ENCODE measurements at places on chromosomes 13 and 19. TPM values are rescaled to one million over a fixed set of nuclear protein-coding genes. Genes with fewer than 3 reads are reported as not detected.

GRCh38 chr19:41537789-41538188 is 38.2 kb upstream of the CEACAM21 start:
- H3K27ac ChIP-seq, result no peak overlapping the region
- peak; percentile 41 for DNase-seq
- H3K36me3 ChIP-seq, result no peaks in the 10 kb centered on the region
- H3K27me3 ChIP-seq, result peaks cover 23% of the 10 kb centered on the region
- peaks cover 17% of the 10 kb centered on the region for H3K4me1 ChIP-seq
- no peak overlapping the region for H3K4me3 ChIP-seq

DNA sequence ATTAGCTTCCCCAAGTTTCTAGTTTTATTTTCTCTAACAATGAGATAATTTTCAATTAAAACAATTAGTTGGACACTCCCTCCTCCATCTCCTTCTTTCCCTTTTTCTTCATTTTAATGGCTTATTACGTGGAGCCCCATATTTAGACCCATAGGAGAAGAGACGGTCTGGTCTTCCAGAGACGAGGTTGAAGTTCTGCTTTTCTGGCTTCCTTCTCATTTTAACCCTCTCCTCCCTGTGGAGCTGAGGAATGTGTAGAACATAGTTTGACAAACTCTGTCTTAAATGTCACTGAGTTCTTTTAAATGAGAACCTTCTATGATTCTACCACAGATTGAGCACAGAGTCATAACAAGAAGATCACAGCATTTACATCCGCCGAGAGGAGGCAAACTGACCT is 86.8 kb downstream of the EDNRB start:
- H3K27ac ChIP-seq, result no peak overlapping the region
- H3K4me1 ChIP-seq, result peaks cover 26% of the 10 kb centered on the region
- H3K4me3 ChIP-seq, result no peak overlapping the region
- H3K27me3 ChIP-seq, result no peaks in the 10 kb centered on the region
- peaks cover 2% of the 10 kb centered on the region for H3K36me3 ChIP-seq

- DNase-seq, result no peak
- H3K36me3 ChIP-seq, result no peaks in the 10 kb centered on the region
- no peaks in the 10 kb centered on the region for H3K4me1 ChIP-seq
- H3K27me3 ChIP-seq, result peaks cover 3% of the 10 kb centered on the region
Measured at GRCh38 chr13:52749419-52749818, 9.8 kb upstream of the CNMD start.

DNA sequence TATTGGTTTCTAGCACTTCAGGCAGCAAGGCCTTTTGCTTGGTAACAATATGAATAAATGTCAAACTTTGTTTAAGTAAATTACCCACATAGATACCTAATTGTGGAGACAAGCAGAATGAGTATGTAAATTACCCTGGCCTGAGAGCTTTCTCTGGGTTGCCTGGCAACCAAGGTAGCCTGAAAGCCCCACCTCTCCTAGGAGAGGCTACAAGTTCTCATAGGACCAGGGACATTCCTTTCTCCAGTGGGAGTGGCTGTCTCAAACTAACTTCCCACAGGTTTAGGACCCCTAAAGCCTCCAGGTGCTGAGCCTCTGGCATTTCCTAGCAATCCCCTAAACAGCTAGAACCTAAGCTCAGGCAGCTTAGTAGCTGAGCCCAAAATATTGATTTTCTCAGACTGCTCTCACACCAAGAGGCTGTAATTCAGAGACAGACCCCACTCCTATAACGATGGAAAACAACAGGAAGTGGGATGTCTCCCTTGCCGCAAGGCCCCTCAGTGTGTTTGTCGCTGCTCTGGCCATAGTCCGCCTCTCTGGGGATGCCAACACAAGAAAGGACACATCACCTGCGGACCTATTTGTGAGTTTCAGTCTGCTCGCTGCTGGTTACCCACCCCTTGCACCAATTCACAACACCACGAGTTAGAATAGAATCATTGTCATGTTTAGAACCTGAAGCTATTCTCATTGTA is 207.3 kb downstream of the DLEU7 start:
- H3K4me1 ChIP-seq, result peaks cover 14% of the 10 kb centered on the region
- H3K27ac ChIP-seq, result peak overlapping the region; percentile 83
- H3K4me3 ChIP-seq, result peak overlapping the region; percentile 45

- H3K27me3 ChIP-seq, result no peaks in the 10 kb centered on the region
- H3K27ac ChIP-seq, result no peak overlapping the region
- peaks cover 13% of the 10 kb centered on the region for H3K4me1 ChIP-seq
- H3K4me3 ChIP-seq, result no peak overlapping the region
Measured at GRCh38 chr13:30340331-30341250, 33.2 kb upstream of the KATNAL1 start.

GRCh38 chr19:4542896-4543841 is 3.3 kb upstream of the LRG1 start:
- peaks cover 14% of the 10 kb centered on the region for H3K27me3 ChIP-seq
- peaks cover 3% of the 10 kb centered on the region for H3K36me3 ChIP-seq
- H3K4me3 ChIP-seq, result no peak overlapping the region

GRCh38 chr13:81318231-81319019 is 977.5 kb upstream of the SPRY2 start:
- H3K4me1 ChIP-seq, result peaks cover 4% of the 10 kb centered on the region
- H3K4me3 ChIP-seq, result no peak overlapping the region
- H3K27ac ChIP-seq, result no peak overlapping the region
- no peaks in the 10 kb centered on the region for H3K36me3 ChIP-seq
- no peaks in the 10 kb centered on the region for H3K27me3 ChIP-seq
- no peak for DNase-seq

DNA sequence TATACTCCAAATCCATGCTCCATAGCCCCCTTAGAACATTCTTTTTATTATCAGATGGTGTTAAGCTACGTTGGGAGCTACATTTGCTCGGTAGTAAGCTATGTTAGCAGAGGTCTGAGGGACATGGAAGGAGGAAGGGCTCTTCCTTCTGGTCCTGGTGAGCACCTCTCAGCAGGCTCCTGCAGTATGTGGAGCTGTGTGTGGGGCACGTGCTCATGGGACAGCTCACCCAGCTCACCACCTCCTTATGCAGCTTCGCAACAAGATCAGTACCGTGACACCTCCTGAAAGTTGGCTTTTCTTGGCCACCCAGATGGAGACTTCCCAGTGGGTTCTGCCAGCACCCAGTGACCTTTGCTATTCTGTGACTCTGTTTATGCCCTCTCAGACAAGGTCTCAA is 400.5 kb upstream of the SLC10A2 start:
- no peak overlapping the region for H3K4me3 ChIP-seq
- no peaks in the 10 kb centered on the region for H3K4me1 ChIP-seq
- no peak for DNase-seq
- no peaks in the 10 kb centered on the region for H3K27me3 ChIP-seq
- no peaks in the 10 kb centered on the region for H3K36me3 ChIP-seq
- H3K27ac ChIP-seq, result no peak overlapping the region

DNA sequence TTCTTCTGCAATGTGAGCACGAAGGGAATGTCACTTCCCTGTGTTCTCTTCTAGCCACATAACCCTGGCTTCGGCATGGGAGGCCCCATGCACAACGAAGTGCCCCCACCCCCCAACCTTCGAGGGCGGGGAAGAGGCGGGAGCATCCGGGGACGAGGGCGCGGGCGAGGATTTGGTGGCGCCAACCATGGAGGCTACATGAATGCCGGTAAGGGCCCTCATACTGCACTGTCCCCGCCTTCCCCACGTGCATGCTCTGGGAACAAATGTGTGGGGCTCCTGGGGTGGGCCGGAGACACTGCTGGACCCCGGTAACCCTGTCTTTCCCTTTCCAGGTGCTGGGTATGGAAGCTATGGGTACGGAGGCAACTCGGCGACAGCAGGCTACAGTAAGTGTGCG is 17.7 kb upstream of the QTRT1 start:
- no peak overlapping the region for H3K4me3 ChIP-seq
- no peaks in the 10 kb centered on the region for H3K4me1 ChIP-seq
- DNase-seq, result no peak
- H3K36me3 ChIP-seq, result peaks cover 87% of the 10 kb centered on the region
- H3K27ac ChIP-seq, result no peak overlapping the region
- no peaks in the 10 kb centered on the region for H3K27me3 ChIP-seq

- H3K4me1 ChIP-seq, result peaks cover 16% of the 10 kb centered on the region
- no peaks in the 10 kb centered on the region for H3K27me3 ChIP-seq
- peak overlapping the region; percentile 73 for H3K27ac ChIP-seq
- no peak overlapping the region for H3K4me3 ChIP-seq
- DNase-seq, result no peak
- peaks cover 36% of the 10 kb centered on the region for H3K36me3 ChIP-seq
Measured at GRCh38 chr19:56091066-56091490, 30.0 kb downstream of the ZNF787 start.

DNA sequence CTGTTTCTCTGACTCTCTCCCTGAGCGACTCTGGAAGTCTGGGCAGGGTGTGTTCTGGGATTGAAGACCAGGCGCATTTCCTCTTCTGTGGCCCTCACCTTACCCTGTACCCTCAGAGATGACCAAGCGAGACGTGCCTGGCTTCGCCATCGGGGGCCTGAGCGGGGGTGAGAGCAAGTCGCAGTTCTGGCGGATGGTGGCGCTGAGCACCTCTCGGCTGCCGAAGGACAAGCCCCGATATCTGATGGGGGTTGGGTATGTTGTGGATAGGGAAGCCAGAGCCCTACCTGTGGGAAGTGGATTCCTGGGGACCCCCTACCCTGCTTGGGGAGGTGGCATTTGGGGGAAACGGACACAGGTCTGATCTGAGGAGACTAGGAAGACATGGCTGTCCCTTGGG is 5.8 kb upstream of the DNM2 start:
- H3K36me3 ChIP-seq, result peaks cover 15% of the 10 kb centered on the region
- H3K27ac ChIP-seq, result peak overlapping the region; percentile 93
- H3K4me3 ChIP-seq, result no peak overlapping the region
- DNase-seq, result peak; percentile 62
- peaks cover 6% of the 10 kb centered on the region for H3K4me1 ChIP-seq
- no peaks in the 10 kb centered on the region for H3K27me3 ChIP-seq

- no peaks in the 10 kb centered on the region for H3K36me3 ChIP-seq
- no peak for DNase-seq
Measured at GRCh38 chr13:76472916-76473315, 413.3 kb downstream of the KCTD12 start.

- no peak overlapping the region for H3K4me3 ChIP-seq
- no peak for DNase-seq
- no peaks in the 10 kb centered on the region for H3K27me3 ChIP-seq
- peak overlapping the region; percentile 90 for H3K27ac ChIP-seq
Measured at GRCh38 chr19:40411125-40411842, 1.9 kb downstream of the PRX start.

DNA sequence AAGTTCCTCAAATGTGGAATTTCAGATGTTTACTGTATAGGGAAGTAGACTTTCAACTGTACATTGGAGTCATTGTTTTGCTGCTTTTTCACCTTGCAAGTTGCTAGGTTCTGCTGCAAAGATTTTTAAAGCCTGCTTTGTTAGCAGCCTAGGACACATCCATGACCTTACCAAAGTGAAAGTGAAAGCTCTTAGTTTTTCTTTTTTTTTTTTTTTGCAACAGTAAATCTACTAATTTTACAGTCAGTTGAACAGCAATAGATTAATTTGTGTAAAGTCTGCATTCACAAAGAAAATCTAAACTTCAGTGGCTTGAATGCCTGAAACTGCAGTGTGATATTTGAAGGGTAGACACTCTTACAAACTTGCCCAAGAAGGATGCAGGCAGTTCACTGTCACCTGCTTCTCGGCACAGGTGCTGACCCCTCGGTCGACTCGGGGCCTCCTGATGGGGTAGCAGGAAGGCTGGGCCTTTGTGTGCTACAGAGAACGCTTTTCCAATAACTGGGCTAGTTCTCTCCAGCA is 5.0 kb upstream of the MTIF3 start:
- peak; percentile 30 for DNase-seq
- H3K4me1 ChIP-seq, result peaks cover 27% of the 10 kb centered on the region
- no peak overlapping the region for H3K4me3 ChIP-seq
- peak overlapping the region; percentile 89 for H3K27ac ChIP-seq

GRCh38 chr13:84096216-84096615 is 213.9 kb upstream of the SLITRK1 start:
- no peak overlapping the region for H3K4me3 ChIP-seq
- H3K4me1 ChIP-seq, result no peaks in the 10 kb centered on the region
- no peak for DNase-seq
- H3K27me3 ChIP-seq, result no peaks in the 10 kb centered on the region
- H3K27ac ChIP-seq, result no peak overlapping the region
- no peaks in the 10 kb centered on the region for H3K36me3 ChIP-seq

DNA sequence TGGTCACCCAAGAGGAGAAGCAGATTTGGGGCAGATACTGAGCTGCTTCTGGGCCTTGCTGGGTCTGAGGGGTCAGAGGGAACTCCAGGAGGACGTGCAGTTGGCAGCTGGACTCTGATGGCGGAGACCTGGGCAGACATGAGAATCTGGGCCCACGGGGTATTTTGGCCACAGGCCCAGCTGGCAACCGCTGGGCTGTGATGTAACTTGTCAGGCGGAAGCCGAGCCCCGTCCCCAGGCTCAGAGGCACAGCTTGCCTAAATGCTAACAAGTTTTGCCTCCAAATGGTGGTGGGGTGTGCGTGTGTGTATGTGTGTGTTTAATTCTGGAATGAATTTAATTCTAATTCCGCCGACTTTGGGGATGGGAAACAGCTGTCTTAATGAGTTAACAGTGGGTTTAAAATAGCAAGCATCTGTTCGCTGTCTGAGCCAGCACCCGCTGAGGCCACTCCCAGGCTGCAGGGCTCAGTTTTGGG is 11.6 kb downstream of the ZNRF4 start:
- DNase-seq, result no peak
- no peaks in the 10 kb centered on the region for H3K36me3 ChIP-seq
- H3K4me3 ChIP-seq, result no peak overlapping the region
- H3K27me3 ChIP-seq, result peaks cover 4% of the 10 kb centered on the region

GRCh38 chr13:74683411-74683810 is 549.2 kb upstream of the KLF12 start:
- H3K27me3 ChIP-seq, result no peaks in the 10 kb centered on the region
- peak; percentile 20 for DNase-seq
- peaks cover 14% of the 10 kb centered on the region for H3K4me1 ChIP-seq
- H3K36me3 ChIP-seq, result peaks cover 13% of the 10 kb centered on the region
- no peak overlapping the region for H3K27ac ChIP-seq
- no peak overlapping the region for H3K4me3 ChIP-seq

DNA sequence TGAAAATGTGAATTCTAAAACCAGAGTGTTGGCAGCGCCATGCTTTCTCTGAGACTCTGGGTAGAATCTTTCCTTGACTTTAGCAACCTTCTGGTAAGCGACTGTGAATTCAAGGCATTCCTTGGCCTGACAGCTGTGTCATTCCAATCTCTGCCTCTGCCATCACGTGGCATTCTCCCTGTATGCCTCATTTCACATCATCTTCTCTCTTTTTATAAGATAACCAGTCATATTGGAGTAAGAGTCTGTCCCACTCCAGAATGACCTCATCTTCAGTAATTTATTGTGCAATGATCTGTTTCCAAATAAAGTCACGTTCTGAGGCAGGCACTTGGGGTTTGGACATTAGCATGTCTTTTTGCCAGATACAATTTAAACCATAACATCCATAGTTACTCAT is 103.4 kb upstream of the POSTN start:
- DNase-seq, result no peak
- no peaks in the 10 kb centered on the region for H3K36me3 ChIP-seq
- no peak overlapping the region for H3K27ac ChIP-seq
- no peaks in the 10 kb centered on the region for H3K4me1 ChIP-seq
- H3K27me3 ChIP-seq, result no peaks in the 10 kb centered on the region

- peaks cover 35% of the 10 kb centered on the region for H3K4me1 ChIP-seq
- no peak for DNase-seq
- no peaks in the 10 kb centered on the region for H3K36me3 ChIP-seq
- no peaks in the 10 kb centered on the region for H3K27me3 ChIP-seq
- H3K4me3 ChIP-seq, result no peak overlapping the region
Measured at GRCh38 chr13:43122791-43123190, 99.4 kb downstream of the DNAJC15 start.

The NCCRP1 gene
- 2.0 TPM for total RNA-seq

The PEAK3 gene
- total RNA-seq, result not detected

The ADAMTS10 gene
- 16.0 TPM for total RNA-seq

The CGB5 gene
- total RNA-seq, result 0.35 TPM

The EMP3 gene
- total RNA-seq, result 11.1 TPM

The SPACA4 gene
- total RNA-seq, result not detected

The LPAR2 gene
- 44.5 TPM for total RNA-seq

The SHC2 gene
- total RNA-seq, result 9.0 TPM

The PSPN gene
- total RNA-seq, result 3.5 TPM

The APOC4 gene
- total RNA-seq, result not detected
